ENCODE measurements at places on chromosomes 5 and 9. TPM values are rescaled to one million over a fixed set of nuclear protein-coding genes. Genes with fewer than 3 reads are reported as not detected.

Gene FOXD4L6
- 0.16 TPM for total RNA-seq

Gene EQTN
- total RNA-seq: 1.5 TPM

Gene TEX48
- total RNA-seq: not detected

Gene MRRF
- 31.5 TPM for total RNA-seq

DNA sequence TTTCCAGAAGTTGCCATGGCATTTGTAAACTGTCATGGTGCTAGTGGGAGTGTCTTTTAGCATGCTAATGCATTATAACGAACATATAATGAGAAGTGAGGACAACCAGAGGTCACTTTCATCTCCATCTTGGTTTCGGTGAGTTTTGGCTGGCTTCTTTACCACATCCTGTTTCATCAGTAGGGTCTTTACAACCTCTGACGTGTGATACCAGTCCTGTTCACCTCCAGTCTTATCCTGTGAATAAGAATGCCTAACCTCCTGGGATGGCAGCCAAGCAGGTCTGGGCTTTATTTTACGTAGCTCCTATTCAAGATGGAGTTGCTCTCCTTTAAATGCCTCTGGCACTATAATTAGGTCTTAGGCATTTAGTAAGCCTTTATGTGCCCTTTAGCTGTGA lies 20.4 kb upstream of the RFK start:
- ATAC-seq: no peak

DNA sequence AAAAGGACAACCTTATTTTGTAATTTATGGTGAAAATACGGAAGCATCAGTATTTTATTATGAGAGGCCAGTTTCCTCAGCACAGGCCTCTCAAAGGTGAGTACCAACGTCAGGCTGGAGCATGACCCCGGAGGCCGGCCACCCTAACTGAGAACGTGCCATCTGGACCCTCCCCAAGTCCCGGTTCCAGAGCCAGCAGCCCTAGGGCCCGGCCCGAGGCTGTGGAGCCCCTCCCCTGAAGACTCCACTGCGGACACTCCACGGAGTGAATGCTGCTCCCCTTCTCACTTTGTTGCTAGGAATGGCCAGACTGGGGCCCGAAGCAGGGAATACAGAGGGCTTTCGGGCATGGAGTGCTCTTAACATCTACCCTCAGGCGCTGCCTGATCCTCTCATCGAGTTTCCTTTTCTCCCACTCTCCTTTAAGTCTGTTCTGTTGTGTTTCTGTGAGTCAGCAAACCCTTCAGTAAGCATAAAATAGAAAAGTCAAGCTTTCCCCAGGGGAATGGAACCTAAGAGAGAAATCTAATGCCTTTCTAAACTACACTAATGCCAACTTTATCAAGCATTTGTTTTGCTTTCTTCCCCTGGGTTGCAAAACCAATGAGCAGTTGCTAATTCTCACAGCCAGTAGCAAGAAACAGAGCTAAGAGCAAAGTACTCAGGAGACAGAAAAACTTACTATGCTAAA lies 4.5 kb downstream of the BRD9 start:
- no peak for ATAC-seq

- no peak for ATAC-seq
These were observed 46.2 kb upstream of the POU5F2 start for GRCh38 chr5:93787598-93787997.

- ATAC-seq: no peak
These were observed 108.6 kb downstream of the PHF2 start for GRCh38 chr9:93684806-93685543.

DNA sequence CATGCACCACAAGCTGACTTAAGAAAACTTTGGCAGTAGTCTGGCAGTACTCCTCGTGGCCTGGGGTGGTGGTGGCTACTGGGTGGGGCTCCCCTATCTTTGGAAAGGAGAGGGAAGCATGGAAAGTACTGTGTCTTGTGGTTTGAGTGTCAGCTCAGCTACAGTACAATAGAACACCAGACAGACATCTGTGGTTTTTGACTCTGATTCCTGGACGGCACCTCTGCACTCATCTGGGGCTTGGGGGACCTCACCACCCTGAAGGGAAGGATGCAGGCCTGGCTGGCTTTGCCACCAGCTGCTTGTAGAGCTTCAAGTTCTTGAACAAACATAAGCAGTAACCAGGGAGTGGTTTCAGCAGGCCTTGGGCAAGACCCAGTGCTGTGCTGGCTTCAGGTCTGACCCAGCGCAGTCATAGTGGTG lies 40.6 kb downstream of the TNFSF8 start:
- ATAC-seq: no peak

DNA sequence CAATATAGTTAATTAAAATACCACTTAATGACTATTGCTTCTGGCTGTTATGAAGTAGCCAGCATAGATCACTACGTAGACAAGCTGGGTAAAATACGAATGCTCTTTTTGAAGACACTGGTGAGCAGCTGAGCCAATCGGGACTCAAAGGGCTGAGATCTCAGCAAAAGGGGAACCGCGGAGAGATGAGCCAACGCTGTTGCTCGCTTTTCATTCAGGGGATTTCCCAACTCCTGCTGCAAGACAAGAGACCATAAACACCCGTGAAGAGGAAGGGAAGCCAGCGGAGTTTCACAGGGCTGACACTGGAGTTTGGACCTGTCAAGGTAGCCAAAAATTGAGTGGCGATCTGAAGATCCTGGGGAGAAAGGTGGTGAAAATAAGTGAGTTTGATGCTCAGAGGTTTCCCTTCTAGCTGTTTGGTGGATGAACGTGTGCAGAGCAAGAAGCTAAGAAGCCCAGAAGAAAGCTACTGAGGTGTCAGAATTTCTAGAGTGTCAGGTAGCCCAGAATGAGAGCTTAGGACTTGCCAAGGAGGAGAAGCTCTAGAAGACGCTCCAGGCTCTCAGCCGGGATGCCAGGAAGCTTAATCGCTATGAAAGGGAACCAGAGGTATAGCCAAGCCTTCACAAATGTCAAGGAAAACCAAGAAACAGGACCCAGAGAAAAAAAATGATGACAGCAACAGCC lies 79.6 kb upstream of the RNU6ATAC start:
- peak; percentile 67 for ATAC-seq

DNA sequence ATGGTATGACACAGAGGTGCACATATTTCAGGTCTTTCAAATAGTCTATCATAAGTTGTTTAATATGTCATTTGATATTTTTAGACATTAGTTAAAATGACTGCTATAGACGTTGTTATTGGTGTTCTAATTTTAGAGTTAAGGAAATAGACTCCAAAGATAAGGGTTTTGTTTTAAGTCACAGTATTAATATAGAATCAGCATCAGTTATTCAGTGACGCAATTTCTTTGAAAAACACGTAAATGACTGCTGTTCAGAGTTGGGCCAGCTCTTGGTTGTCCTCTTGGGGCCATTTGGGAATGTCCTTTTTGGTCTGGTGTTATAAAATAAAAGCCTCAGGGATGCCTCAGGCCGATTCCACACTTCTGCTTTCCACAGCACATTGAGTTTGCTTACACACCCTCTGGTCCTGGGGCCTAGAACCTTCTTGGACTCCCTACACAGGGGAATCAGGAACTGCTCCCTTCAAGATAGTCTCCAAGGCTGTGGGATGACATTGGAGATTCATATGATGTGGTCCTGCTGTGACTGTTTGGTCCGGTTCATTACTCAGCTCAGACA lies 14.3 kb downstream of the OTULIN start:
- ATAC-seq: no peak

- ATAC-seq: no peak
These were observed 83.8 kb downstream of the ADRB2 start for GRCh38 chr5:148910216-148910615.

- ATAC-seq: no peak
These were observed 55.9 kb upstream of the SLCO6A1 start for GRCh38 chr5:102554728-102555127.

GRCh38 chr5:158727136-158727535 lies 372.6 kb downstream of the EBF1 start:
- peak; percentile 41 for ATAC-seq

Data from motor neuron (in vitro differentiated cells).